ENCODE measurements at places on chromosomes 4 and X.

GRCh38 chrX:13109817-13110216 lies 65.4 kb upstream of the FAM9C start:
- peak; percentile 39 for DNase-seq

GRCh38 chr4:156875704-156876103 lies 95.9 kb downstream of the PDGFC start:
- DNase-seq = no peak

- DNase-seq = no peak
Measured at GRCh38 chr4:189802884-189803283, 137.8 kb upstream of the FRG1 start.

DNA sequence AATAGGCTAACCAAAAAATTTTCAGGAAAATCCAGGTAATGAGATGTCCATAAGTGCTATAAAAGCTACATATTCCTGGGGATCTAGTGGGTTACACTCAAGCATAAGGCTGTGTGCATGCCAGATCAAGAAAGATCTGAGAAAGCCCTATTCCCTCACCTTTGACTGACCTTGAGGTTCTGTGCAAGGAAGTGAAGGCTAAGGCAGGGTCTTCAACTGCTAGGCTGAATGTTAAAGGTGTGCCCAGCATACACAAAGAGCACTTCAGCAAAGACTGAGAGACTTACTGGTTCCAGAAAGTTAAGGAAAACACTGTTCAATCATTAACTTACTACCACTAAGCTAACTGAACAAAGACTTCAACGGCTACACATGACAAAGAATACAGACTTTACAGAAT lies 269.7 kb downstream of the GPC3 start:
- no peak for DNase-seq

DNA sequence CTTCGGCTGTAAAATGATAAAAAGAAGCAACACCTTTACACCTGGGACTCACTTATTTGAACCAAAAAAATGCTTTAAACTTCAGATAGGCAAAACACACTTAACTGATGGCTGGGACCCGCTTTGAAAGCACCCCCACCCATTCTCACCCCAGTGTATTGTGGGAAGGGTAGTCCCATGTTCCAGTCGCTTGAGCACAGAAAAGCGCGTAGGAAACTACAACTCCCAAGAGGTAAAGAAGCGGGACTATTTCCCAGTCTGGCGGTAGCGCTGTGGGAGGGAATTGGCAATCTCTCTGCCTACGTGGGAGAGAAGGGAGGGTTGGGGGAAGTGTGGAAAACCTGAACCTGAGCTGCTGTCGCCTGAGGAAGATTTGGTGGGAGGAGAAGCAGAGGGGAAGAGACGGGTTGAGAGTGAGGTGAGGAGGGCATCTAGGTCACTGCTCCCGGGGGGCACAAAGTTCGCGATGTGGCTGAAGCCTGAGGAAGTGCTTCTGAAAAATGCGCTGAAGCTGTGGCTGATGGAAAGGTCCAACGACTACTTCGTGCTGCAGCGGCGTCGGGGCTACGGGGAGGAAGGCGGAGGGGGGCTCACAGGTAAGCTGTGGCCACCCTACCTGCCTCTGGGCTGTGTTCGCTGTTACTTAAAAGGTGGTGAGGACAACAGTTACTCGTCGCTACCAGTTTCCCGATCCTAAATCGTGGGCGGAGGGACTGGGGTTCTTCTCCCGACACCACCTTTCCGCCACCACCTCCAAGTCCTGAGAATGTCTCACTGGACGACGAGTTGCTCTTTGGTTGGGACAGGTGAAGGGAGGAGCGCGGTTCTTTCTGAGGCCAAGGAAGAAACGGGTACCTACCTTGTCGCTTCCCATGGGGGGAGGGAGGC lies at the start of gene TBC1D8B:
Gene TBC1D8B, plus strand, starts transcription at position 286 of the 888 bp plus-strand sequence. Its CDS starts 181 bp downstream, at position 467.
- peak; percentile 89 for DNase-seq

- peak; percentile 65 for DNase-seq
Measured at GRCh38 chr4:87007528-87008446, 73.0 kb downstream of the AFF1 start.

DNA sequence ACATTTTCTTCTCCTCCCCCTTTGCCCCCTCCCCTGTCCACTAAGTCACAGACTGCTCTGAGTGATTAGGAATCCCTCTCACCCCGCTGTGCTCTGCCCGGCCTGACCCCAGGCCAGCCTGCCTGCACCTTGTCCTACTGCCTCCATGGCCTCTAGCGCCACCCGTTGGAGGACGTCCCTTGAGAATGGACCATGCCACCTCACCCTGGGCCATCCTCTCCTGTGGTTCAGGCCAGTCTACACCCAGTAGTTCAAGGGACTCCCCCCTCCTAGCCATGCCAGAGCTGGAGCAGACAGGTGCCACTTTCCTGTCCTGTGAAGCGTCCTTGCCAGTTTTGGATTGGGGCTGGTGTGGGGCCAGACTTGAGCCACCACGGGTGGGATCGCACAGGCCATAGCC lies 9.7 kb upstream of the IRAK1 start:
- DNase-seq = no peak

DNA sequence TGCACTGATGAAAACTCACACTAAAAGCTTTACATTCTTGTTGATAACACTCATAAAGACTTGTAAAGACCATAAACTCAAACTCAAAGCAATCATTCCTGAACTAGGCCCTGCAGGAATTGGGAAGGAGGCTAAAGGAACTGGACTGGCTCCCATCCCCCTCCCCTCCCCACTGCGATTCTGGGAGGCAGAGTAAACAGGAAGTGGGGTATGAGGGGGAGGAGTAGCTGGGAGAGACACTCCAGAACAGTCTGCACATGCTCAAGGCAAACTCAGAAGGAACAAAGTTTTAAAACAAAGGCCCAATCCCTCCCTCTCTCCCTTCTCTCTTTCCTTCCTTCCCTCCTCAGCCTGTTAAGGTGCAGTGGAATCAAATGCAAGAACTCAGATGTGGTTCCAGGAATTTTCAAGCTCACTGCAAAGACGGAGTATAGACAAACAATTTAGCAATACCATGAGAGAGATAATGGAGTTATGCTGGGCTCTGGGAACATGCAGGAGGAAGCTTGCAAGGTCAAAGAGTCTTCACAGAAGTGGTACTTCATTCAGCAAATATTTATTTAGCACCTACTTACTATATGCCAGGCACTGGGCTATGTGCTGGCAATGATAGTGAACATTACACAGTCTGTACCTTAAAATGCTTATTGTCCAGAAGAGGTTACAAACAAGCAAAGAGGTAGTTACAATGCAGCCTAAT lies 15.9 kb downstream of the MID1IP1 start:
- DNase-seq = no peak

DNA sequence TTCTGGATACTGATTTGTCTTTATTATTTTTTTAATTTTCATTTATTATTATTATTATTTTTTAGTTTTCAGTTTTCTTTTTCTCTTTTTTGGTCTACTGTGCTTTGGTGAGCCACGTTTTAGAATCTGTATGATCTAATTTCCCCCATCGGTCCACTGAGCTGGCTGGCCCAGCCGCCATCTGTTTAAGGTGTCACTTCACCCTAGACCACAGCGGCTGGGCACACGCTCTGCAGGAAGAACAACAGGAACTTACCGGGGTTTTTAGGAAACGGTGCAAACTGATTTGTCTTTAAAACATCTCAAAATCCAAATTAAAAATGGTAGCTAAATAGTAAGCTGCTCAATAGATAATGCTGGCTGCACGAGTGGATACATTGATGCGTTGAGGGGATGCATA lies 48.8 kb upstream of the AMOT start:
- no peak for DNase-seq

DNA sequence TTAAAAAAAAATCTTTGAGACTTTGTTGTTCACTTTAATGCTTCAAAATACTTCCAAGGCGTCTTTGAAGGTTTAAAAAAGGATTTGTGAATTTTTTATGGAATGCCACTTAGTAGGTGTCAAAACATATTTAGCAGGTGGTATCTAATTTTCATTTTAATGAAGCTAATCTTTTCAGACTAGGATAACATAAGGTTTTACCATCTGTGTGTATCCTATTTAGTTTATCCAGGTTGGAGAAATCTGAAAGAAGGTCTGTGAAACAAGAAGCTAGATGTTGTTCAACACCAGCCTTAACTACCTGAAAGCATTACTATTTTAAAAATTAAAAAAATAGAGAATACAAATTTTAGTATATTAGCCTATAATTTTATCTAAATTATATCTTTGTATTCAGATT lies 193.4 kb downstream of the GRID2 start:
- no peak for DNase-seq

DNA sequence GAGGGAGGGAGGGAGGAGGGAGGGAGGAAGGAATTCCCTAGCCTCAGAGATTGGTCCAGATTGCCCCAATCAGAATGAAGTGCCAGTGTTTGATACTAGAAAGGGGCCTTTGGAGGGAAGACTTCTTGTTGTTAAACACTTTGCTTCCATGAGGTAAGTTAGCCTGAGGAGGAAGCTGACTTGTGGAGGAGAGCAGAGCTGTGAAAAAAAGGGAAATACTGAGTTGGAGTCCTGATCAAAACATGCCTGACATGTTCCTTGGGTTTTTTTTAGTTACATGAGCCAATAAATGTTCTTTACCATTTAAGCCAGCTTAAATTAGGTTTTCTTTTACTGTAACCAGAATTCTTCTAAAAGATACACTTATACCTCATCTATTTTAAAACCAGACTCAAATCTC lies 57.6 kb downstream of the GSX2 start:
- DNase-seq = no peak

DNA sequence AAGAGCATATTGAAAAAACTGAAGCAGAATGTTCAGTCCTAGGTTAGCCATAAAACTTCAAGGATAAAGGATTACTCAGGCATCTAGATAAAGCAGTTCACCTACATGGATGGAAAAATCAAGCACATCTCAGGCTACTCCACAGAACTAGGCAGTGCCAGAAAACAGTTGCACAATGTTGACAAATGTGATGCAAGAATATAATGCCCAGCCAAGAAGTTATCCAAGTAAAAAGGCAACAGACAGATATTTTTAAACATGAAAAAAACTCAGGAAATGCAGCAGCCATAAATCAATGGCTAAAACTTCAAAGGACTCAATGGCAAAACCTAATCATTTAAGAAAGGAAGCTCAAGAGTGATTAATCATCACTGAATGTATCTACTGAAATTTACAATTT lies 456.0 kb upstream of the FAM241A start:
- peak; percentile 56 for DNase-seq

DNA sequence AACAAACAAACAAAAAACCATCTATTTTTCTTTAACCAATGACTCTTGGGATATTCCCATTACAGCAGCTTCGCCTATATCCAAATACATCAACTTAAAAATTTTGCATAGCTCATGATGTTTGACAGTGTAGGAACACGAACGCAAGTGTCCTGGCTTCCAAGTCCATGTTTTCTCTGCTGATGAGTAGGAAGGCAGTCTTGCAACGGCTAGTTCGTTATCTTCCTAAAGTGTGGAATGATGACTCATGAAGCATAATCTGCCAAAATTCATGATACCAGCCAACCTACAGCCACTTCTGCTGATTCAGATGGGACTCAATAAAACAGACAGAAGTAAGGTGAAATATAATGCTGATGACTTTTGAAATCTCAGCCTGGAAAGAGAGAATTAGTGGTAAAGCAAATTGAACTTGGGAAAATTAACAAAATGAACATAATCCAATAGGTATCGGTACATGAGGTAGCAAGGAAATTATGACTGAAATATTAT lies 6.4 kb upstream of the SEPTIN11 start:
- peak; percentile 39 for DNase-seq

- no peak for DNase-seq
Measured at GRCh38 chr4:7420661-7421040, 14.1 kb downstream of the PSAPL1 start.

- DNase-seq = no peak
Measured at GRCh38 chrX:84415140-84415539, 87.1 kb downstream of the HDX start.
